MM.1S (cell line): ENCODE measurements at places on chromosomes 1 and 21.

DNA sequence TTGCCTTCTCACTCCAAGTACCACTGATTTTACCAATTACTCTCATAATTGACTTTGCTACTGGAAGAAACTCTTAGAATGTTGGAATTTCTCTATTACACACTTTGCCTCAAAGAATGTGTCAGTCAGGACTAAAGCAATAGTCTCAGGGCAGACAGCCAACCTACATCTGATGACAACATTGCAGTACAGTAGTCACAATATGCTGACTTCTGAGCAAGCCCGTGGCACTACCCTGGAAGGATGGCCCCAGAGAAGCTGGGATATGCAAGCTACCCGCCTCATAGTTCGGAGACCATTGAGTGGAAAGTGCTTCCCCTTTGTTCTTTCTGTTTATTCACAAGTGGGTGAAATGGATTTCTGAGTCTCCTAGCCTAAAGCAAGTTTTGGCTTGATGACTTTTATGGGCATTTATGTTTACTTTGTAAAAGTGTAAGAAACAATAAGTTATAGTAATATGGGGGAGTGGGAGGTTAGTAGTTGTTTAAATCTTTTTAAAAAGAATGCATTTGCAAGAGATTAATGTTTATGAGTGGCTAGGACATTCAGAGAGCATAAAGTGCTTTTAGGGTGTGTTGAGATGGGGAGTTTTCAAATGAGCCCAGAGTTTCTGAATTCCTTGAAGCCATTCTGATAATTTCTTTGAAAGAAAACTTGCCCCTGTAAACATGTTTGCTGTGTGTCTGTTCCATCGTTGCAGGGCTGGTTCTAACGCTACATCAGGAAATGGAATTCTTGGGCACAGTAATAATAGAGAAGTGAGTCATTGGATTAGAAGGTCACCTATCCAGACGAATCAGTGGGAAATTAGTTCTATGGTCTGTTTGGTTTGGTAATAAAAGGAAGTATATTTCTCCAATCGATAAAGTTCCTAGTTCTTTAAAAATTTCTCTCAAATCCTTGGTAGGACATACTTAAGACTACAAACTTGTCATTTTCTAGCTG lies 63.8 kb downstream of the LMO4 start:
- no peak for DNase-seq

- no peak for DNase-seq
Observed at GRCh38 chr1:56357927-56358690, 221.3 kb downstream of the PLPP3 start.

DNA sequence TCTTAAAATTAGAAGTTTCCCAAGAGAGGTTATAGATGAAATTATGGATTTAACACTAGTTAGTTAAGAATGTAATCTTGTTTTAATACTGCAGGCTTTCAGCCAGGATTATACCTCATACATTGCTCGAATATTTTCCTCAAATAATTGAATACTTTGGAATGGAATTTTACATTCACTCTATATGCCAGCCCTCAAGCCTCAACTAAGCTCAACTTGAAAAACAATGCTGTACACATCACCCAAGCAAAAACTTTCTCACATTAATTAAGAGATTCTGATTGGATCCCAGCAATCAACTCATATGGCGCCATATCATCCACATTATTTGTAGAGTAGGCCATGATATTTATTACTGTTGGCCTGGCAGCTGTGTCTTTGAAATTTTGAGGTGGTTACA lies 710.7 kb upstream of the ADAMTS5 start:
- no peak for DNase-seq

DNA sequence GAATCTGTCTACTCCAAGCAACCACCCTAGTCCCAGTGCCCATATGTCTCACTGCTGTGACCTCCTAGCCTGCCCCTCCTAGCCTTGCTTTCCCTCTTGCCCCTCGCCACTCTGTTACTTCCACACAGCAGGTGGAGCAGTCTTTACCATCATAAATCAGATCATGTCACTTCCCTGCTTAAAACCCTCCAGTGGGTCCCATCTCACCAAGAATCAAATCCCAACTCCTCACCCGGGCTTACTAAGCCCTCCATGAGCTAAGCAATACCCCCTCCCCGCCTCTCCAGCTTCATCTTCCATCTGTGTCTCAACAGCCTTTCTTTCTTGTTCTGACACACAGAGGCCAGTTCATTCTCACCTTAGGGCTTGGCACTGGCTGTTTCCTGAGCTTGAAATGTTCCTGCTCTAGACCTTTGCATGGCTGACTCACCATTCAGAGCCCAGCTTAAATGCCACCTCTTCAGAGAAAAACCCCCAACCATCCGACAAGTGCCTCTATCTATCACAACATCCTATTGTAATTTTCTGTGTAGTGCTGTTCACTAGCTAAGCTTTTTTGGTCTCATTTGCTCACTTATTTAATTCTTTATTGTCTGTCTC lies 22.3 kb downstream of the KNCN start:
- no peak for DNase-seq

DNA sequence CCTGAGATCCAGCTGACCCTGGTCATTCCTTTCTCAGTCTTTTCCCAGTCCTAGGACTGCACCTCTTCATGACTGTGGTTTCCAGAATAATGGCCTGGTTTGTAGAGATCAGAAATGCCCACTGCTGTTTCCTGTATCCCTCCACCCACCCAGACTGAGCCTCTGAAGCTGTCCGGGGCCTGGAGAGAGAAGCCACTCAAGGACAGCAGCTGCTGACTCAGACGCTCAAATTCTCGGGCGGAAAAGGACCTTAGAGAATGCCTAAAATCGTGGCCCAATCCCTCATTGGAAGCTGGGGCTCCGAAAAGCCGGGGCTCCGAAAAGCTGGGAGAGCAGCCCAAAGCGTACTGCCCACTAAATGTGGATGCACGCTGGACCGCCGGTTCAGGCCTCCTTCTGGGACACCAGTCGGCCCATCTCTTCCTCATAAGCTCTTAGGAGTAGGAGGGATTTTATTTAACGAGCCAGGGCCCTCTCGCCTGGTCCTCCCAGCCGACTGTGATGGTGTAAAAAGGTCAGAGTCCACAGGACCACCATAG lies 7.8 kb upstream of the GPR61 start:
- DNase-seq = no peak

DNA sequence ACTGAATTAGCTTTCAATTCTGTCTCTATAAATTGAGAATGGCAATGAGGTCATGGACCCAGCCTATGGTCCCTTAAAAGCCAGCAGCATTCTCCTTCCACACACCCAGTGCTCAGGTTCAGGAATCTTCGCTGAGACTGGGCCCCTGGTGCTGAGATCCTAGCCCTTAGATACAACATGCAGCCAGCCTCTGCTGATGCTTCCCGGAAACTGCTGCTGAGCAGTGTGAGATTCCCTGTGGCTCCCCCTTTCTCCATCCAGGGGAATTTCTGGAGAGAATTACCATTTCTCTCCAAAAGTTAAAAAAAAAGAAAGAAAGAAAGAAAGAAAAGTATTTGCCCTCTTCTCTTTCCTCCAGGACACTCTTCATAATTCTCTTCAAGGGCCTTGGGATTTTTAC lies 31.7 kb upstream of the RALGPS2 start:
- DNase-seq = no peak

GRCh38 chr21:42432695-42433094 lies 29.0 kb downstream of the UBASH3A start:
- DNase-seq = no peak

DNA sequence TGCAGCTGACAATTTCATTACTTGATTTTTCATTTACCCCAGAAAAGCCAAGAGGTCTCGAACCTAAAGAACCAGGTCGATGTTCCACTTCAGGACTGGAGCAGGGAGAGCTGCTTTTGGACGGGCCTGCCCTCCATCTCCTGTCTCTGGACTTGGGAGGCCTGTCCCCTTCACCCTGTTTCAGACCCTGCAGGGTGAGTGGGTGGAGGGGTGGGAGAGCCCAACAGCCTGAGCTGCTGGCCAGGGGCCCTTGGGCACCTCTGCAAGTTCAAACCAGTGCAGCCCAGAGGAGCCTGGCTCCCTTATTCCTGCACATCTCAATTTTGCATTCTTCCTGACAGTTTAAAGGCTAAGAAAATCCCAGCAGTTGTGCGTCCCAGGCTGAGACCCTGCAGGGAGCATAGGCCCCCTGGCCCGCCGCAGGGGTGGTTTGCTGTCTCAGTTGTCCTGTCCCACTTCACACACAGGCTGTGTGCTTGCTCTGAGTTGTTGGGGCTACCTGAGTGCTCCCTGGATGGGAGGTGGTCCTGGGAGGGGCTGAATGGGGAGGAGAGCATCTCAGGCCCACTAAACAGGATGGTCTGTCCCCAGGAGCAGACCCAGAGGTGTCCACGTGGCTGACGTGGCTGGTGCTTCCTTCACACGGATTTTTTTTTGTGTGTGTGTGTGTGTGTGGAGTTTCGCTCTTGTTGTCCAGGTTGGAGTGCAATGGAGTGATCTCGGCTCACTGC lies 443.7 kb downstream of the PTPRU start:
- DNase-seq = no peak

DNA sequence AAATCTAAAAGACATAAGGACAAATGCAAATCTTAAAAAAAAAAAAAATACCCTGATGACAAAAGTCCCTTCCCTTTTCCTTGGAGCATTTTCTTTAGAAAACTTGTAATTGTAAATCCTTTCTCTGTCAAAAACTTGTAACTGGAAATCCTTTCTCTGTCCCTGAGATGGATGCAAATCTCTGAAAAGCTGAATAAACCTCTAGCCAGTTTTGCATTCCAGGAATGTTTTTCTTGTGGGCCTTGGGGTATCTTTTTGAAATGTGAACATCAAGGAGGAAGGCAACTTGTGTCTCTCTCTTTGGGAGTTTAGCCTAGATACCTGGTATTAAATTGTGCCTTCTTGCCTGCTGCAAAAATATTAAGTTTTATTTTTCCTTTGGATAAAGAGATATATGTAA lies 305.3 kb downstream of the KCNT2 start:
- DNase-seq = no peak

DNA sequence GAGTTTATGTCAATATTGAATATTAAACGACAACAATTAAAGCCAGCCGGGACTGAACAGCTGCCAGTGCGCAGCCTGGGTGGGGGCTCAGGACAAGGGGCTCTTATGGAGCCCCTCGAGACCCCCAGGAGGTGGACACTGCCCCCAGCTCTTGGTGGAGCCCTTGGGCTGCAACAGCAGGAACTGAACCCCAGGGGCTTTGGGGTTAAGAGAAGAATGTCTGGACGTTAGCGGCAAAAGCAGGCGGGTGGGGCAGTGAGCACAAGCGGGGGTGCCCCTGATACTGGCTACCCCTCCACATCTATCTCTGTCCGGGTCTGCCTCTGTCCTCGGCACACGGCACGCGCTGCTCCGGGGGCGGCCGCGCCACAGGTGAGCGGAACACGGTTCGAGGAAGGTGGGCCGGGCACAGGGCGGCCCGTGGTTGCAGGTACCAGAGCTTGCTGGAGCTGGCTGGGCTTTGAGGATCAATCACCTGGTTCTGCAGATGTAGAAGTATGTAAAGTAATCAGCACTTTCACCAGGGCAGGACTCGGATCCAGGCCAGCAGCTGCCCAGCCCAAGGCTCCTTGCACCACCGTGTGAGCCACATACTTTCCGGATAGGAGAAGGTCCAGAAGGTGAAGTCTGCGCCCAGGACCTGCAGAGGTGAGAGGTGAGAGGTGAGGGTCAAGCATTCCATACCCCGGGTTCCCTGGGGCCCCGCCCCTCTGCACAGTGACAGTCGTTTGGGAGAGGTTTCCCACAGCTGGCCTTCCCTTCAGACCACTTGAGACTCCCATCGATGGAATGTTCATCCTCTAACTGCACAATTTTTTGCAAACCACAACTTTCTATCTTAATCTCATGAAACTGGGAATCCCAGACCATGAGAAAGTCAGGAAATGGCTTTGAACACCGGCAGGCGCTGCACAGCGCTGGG lies 12.4 kb upstream of the POFUT2 start:
- DNase-seq = no peak

DNA sequence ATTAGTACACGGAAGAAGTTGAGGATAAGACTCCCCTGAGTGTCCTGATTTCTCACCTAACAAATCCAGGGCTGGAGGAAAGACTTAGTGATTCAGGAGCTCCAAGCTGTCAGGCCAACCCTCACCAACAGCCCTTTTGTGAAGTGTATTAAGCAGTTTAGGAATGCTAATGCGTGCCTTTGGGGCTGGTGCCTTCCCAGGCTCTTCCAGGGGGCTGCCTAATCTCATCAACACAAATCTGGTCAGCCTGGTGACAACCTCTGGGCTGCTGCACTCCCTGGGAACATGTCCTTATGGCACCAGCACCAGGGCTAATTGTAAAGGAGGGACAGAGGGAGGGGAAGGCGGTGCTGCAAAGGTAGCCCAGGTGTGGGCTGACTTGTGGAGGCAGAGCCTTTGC lies 15.5 kb downstream of the CSMD2 start:
- DNase-seq = no peak

GRCh38 chr1:205430696-205431305 lies 8.9 kb upstream of the LEMD1 start:
- peak; percentile 70 for DNase-seq

- DNase-seq = no peak
Observed at GRCh38 chr1:75126611-75127101, 7.5 kb upstream of the LHX8 start.

DNA sequence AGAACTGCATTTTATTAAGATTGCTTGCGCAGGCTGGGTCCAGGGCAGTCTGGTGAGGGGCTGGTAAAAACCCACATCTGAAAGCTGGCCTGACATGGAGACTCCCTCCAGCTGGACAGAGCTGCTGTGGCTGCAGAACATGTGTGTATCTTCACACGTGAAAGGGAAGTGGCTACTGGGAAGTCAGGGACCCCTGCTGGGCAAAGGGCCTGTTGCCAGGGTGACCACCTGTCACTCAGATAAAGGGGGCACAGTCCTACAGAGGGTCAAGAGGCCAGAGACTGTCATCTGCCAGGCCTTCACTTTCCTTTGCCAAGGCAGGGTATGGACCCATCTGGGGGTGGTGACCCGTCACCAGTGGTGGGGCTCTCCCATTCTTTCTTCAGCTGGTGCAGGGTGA lies 17.5 kb downstream of the NKAIN1 start:
- no peak for DNase-seq

DNA sequence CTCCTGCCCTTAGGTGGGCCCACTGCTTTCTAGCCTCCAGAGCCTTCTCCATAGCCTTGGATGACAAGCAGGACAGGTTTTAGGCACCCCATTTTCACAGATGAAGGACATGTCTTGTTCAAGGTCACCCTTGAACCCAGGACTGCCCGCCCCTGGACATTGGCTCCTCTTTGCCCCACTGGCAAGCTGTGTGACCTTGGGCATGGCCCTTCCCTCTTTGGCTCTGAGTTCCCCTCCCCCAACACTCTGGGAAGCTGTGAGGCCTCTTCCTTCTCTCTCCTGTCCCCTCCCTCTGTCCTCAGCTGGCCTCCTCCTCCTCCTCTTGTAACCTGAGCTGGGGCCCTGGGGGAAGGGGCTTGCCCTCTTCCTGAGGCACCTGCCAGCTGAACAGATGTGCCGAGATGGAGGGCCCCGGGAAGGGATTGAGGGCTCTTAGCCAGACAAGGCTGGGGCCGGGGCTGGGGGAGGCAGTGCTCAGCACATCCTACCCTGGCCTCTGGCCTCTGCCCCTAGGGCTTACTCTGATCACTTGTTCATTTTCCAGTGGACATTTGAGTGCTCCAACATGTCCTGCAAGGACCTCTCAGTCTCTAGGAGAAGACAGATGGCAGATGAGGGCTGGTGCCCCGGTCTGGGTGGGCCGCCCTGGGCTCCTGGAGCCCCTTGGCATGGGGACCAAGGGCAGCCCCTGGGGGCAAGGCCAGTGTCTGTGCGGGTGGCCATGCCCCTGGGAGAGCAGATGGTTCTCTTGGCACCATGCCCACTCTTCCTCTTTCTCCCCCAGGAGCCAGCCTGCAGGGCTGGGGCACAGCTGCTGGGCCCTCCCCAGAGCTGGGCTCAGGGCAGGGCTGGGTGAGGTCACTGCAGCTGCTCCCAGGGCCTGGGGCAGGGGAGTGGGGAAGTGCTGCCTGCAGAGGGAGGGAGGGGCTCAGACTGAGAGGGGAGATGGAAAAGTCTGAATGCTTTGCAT lies 10.7 kb downstream of the FOXO6 start:
- no peak for DNase-seq
